Activated CD8-positive, alpha-beta memory T cell treated with anti-CD3 and anti-CD28 coated beads for 48 hours (primary cell): ENCODE measurements at places on chromosomes 1 and 21.

- no peak for DNase-seq
These were observed 1.1 kb downstream of the IL10RB start for GRCh38 chr21:33267250-33267649.

GRCh38 chr1:73623946-73624345 lies 574.0 kb downstream of the LRRIQ3 start:
- no peak for DNase-seq

DNA sequence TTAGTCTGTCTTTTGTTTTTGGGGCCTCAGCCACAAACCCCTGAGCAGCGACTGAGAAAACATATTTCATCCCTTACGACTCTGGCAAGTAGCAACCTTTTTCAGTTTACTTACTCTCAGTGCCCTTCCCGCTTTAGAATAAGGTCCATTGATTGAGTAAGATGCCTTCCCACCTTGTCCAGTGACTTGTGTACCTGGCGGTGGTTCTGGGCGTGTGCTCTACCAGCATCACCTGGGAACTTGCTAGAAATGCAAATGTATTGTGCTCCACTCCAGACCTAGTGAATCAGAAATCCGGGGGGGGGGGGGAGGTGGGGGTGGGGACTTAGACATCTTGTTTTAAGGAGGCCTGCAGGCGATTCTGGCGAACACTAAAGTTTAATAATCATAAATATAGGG lies 72.1 kb downstream of the S1PR1 start:
- no peak for DNase-seq

DNA sequence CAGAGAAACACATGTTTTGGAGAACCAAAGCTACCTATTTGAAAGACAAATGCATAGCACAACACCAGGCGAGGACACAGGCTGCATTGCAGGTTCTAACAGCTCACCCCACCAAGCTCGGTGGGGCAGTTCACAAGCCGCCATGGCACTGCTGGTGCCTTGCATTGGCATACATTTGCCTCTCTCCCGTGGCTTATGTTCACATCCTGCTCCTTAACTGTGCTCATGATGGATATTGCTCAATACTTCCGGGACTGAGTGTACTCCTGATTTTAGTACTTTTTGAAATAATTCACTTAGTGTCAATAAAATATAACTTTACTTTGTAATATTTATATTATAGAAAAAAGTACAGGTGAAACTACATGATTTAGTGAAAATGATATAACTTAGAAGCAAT lies 1187.4 kb upstream of the NCAM2 start:
- DNase-seq, result no peak

DNA sequence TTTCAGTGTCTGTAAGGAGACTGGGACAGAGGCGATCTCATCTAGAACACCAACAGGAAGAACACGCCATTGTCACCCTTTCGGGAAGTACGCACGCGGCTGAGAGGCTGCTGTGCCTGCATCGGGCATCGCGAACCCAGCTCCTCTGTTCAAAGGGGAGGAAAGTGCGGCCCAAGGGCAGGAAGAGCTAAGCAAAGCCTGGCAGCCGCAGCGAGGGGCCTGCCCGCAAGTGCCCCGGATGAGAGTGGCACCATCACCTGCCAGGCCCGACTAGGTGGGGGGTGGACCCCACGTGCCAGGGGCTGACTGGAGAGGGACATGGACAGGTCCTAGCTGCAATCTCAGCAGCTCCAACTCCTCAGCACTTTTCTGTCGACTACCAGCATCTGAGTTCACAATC lies 7.5 kb downstream of the TPRG1L start:
- DNase-seq, result no peak

DNA sequence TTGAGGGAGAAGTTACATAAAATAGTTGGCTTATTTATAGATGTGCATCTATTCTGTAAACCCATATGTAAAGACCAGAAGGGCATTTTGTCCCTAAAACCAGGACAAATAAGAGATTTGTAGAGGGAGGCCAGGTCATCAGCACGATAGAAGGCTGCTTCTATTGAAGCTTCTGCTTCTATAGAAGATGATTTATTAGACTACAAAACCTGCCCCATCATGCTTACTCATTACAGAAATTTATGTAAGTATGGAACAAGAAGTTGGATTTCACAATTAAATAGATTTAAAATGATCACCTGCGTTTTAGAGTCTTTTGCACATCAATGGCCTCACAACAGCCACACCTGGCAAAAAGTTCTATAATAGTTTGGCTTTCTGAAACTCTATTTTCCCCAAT lies 183.5 kb downstream of the DUSP10 start:
- DNase-seq, result no peak

- no peak for DNase-seq
These were observed 25.0 kb downstream of the DUSP10 start for GRCh38 chr1:221716713-221717484.

- DNase-seq, result no peak
These were observed 1021.5 kb upstream of the ADGRL2 start for GRCh38 chr1:80779275-80779674.
